ENCODE measurements at places on chromosomes 7 and 10.

- no peak for DNase-seq
These were observed 66.0 kb downstream of the GRK5 start for GRCh38 chr10:119273413-119273812.

GRCh38 chr7:24931844-24932243 is 48.1 kb downstream of the OSBPL3 start:
- no peak for DNase-seq

DNA sequence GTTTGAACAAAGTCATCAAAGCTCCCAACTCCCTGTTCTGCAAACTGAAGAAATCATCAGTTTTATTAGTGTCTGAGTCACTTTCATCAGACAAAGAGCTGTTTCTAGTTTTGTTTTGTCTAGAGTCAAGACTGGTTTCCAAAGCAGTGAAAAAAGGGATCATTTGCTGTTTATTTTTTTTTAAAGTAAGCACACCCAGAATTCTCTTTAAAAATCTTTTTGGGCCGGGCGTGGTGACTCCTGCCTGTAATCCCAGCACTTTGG is 972.0 kb upstream of the CELF2 start:
- DNase-seq: no peak

- no peak for DNase-seq
These were observed 614 bp upstream of the ADAMTS14 start for GRCh38 chr10:70671619-70672164.

GRCh38 chr7:134307320-134307719 is 9.4 kb downstream of the SLC35B4 start:
- no peak for DNase-seq

Data from NCI-H510A treated with DMSO at 0.1 percent for 48 hours (cell line).